ENCODE measurements at places on chromosomes 2 and 18.

DNA sequence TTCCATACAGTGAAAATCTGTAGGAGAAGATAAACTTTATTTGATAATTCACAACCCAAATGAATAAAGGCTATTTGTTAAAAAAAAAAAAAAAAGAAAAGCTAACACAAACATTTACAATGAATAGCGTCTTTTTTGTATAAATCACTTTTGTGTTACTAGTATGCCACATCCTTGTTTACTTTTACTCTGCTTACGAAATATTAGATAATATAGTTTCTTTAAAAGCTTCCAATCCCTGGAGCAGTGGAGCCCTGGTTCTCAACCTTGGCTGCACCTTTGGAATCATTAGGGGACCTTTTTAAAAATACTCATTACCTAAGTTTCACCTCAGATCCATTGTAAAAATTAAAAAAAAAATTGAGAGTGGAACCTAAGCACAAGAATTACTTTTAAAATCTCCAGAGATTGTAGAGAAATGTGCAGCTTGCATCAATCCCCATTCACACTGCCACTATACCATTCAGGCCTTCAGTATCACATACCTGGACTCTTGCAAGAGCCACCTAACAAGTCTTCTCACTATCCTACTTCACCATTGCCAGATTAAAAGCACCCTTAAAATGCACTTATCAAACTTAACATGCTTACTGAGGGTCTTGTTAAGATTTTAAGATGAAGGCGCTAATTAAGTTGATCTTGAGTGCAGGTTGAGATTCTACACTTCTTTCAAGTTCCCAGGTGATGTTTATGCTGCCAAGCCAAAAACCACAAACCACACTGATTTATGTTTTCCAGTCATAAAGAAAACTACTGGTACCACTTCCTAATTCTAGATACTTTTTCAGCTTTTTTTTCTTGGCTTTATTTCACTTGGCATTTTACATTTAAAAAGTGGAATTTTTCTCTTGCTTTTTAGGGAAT lies 59.7 kb upstream of the ZC3H15 start:
- DNase-seq: peak; percentile 15

GRCh38 chr2:105582952-105583660 lies 161.6 kb upstream of the NCK2 start:
- no peak for DNase-seq

GRCh38 chr2:74835831-74836674 lies 2.1 kb downstream of the HK2 start:
- DNase-seq: peak; percentile 72

GRCh38 chr2:167732326-167732725 lies 515.1 kb downstream of the STK39 start:
- DNase-seq: no peak

GRCh38 chr18:44869533-44869932 lies 188.8 kb downstream of the SETBP1 start:
- DNase-seq: no peak

- DNase-seq: no peak
Measured at GRCh38 chr18:56505293-56505692, 133.1 kb downstream of the TXNL1 start.

GRCh38 chr2:71045865-71046548 lies 22.4 kb upstream of the NAGK start:
- DNase-seq: no peak

DNA sequence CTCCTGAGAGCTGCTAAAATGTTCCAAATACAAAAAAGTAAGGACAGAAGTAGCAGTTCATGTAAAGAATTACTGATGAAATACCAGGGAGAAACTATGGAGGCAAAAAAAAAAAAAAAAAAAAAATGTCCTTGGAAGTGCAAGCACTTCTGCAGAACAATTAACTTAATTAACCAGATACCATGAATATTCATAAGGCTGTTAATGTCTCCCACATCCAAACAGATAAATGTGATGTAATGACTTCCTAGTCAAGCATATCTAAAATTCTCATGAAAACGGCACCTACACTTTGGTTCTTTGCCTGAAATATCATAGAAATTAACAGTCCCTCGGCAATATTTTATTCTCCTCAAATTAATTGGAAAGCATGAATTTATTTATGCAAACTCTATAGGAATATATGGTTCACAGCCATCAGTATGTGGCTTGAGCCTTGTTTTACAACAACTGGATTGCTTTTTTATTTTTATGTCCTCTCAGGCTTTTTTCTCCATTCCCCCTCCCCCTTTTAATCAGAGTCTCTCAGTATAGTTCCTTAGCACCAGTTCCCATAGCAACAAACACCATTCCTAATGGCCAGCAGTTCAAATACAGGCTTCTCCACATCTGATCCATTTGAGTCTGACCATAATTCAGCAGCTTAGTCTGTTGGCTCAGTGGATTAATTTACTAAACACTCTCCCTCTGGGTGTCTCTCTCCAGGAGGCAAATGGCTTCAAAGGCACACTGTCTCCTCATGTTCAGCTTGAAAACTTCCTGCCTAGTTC lies 97.1 kb downstream of the ITGA4 start:
- no peak for DNase-seq

- no peak for DNase-seq
Measured at GRCh38 chr2:225466891-225467604, 67.5 kb downstream of the NYAP2 start.

- no peak for DNase-seq
Measured at GRCh38 chr2:222393733-222394267, 30.5 kb upstream of the SGPP2 start.

DNA sequence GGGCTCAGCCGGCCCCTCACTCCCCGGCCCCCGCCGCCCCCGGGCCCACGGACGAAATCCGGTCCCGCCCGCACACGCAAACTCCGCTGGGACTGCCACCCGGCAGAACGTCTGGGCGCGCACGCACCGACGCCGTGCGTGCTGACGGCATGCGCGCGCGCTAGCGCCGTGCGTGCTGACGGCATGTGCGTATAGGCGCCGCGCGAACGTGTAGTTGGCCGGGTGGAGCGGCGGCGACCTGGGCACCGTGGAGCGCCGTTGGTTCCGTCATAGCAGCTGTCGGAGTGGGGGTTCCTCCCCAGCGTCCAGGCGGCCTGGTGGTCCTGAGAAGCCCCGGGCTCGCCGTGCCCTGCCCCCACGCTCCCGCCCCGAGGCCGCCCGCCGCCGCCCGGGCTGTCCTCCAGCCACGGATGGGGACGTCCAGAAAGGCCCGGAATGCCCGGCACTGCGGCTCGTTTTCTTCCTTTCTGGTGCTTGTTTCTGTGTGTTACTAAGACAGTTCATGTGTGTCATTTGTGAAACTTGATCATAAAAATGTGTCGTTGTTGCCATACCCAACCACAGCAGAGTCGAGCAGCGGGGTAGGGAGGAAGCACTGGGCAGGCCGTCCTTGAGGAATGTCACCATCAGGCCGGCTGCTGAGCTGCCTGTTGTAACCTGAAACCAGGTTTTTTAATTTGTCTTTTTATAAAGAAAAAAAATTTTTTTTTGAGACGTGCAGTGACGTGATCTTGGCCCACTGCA lies at the start of gene TXNL4A:
TSS of gene TXNL4A (minus strand) at position 113 of the 744 bp plus-strand sequence. CDS start 171 bp downstream, outside the sequence.
- peak; percentile 92 for DNase-seq

DNA sequence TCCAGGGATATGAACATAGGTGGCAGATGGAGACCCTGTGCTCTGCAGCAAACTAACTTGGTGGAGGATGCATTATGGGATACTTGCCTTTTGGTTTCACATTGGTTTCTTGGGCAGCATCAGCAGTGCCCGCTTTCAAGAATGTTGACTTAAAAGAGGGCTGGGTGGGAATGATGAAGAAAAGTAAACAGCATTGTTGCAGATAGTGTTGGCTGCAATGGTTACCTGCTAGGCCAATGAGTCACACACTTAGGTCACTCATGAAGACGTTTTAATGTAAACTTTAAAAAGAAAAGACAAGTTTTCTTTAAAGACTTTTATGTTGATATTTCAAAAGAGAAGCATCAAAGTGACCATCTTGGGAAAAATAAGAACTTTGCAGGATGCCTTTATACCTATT lies 26.1 kb upstream of the FAM237A start:
- no peak for DNase-seq

DNA sequence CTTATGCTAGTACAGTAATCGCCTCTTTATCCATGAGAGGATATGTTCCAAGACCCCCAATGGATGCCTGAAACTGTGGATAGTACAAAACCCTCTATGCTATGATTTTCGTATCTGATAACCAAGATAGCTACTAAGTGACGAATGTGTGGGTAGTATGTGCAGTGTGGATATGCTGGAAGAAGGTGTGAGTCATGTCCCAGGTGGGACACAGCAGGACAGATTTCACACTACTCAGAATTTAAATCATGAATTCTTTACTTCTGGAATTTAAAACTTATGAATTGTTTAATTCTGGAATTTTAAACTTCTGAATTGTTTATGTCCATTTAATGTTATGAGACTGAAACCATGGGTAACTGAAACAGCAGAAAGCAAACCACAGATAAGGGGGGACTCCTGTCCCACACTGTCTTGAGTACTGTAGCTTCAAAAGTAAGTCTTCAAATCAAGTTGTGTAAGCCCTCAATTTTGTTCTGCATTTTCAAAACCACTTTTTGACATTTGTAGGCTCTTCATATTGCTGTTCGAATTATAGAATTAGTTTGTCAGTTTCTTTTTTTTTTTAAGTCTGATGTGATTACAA lies 116.0 kb downstream of the LTBP1 start:
- no peak for DNase-seq

GRCh38 chr18:33596178-33596854 lies 18.3 kb downstream of the ASXL3 start:
- DNase-seq: no peak

- no peak for DNase-seq
Measured at GRCh38 chr2:223643309-223643708, 41.1 kb upstream of the SCG2 start.

DNA sequence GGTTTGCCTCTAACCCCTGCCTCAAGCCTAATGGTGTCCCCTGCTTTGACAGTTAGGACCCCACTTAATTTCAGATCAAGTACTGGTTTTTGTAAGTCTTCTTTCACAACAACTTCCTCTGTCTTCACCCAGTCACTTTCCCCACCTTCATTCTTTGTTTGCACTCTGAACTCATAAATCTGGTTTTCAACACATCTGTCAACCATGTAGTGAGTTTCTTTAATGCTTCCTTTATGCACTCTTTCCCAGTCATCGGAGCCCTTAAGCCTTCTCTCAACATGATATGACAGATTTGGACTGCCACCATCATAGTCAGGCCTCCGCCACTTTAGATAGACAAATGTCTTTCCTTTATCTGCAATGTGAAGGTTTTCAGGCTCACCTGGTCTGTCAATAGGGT lies 109.1 kb downstream of the PLEKHA3 start:
- DNase-seq: no peak

- no peak for DNase-seq
Measured at GRCh38 chr2:110707386-110707965, 24.9 kb upstream of the ACOXL start.

DNA sequence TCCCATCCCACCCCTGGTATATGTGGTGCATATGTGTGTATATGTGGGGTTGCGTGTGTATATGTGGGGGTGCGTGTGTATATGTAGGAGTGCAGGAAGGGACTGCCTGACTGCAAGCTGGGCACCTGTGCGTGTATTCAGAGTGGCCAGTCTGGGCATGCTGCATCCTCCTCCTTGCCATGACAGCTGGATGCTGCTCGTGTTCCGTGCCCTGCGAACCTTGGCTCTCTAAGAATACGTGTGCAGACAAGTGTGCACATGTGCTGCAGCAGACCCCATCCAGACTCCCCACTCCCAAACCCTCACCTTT lies 222.1 kb downstream of the CELF4 start:
- no peak for DNase-seq

DNA sequence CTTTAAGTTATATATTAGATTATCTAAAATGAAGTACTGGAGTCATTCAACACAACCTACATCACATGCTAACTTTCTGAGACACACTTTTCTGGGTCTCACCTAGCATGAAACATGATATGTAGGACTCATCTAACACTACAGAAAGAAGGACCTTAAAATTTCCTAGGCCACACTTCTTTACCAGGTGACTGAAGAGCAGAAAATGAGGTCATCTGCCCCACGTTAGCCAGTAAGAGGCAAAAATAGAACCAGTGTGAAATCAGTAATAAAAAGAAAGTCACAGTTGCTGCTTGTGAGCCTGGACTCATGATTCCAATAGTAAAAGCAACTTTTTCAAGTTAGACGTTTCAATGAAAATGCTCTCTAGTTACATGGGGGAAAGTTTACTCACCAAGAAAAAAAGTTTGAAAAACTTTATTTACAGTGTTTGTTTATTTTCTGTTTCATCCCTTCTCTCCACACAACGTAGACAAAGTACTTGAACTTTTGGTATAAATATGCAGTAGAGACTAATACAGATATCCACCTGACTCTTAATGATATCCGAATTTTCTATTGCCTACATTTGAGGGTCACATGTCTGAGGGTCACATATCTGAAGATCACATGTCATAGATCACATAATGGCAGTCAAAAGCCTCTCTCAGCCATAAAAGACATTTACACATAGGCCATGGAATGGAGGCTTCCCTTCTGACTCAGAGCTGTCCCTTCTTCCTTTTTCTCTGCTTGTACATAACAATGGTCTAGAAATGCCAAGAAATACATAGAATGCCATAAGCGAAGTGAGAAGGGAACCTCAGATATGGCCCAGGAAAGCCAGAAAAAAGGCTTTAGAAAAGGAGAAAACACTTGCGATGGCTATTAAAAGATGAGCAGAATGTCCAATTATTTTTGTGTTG lies 362.9 kb downstream of the ZEB2 start:
- no peak for DNase-seq

DNA sequence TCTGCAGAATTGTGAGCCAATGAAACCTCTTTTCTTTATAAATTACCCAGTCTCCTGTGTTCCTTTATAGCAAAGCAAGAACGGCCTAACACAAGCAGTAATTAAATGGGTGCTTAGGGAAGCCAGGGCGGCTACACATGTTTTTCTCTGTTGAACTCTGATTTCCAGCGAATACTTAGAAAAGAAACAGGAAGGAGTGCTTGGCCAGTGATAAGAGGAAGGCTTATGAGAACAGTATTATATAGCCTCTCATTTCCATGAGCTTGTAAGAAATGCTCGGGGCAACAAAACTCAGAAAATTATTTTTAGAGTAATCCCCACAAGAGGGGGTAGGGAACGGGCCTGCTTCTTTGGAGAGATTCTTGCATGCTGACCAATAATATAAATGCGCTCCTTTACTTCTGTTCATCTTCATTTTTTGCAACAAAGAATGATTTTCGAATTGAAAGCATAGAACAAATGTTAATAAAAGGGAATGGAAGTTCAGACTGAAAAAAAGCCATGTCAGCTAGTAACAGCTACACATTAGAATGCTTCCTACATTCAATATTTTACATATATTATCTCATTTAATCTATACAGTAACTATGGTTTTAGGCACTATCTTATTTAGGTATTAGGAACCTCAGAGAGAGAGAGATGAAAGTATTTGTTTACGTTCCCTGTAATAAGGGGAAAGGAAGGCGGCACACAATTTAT lies 49.7 kb upstream of the CCDC85A start:
- no peak for DNase-seq

GRCh38 chr2:71595569-71595968 lies 142.2 kb downstream of the DYSF start:
- DNase-seq: no peak

GRCh38 chr2:134988994-134989605 lies 58.1 kb downstream of the MAP3K19 start:
- peak; percentile 30 for DNase-seq

DNA sequence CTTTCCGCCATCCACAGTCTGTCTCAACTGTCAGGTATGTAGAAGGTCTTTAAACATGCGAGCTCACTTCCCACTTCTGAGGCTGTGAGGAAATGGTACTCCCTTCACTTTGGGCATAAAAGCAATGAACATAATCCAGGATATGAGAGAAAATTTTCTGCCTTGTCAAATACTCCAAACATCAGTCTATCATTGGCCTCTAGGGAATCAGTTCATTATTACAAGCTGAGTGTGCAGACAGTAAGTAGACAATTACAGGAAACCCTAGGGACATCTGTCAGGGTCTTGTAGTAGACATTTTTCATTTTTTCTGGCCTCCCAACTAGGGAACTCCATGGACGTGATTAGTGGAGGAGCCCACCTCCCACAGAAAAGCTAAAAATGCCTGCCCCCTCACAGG lies 13.6 kb upstream of the APCDD1 start:
- DNase-seq: no peak
